ENCODE measurements at places on chromosomes 7 and 10. TPM values are rescaled to one million over a fixed set of nuclear protein-coding genes. Genes with fewer than 3 reads are reported as not detected.

GRCh38 chr7:47670729-47671128, 88.8 kb upstream of the TNS3 start:
- no peak overlapping the region for H3K4me3 ChIP-seq
- no peaks in the 10 kb centered on the region for H3K36me3 ChIP-seq
- no peaks in the 10 kb centered on the region for H3K27me3 ChIP-seq
- no peak overlapping the region for H3K27ac ChIP-seq
- no peak for DNase-seq
- peaks cover 37% of the 10 kb centered on the region for H3K4me1 ChIP-seq

- peak; percentile 85 for DNase-seq
- H3K27ac ChIP-seq, result peak overlapping the region; percentile 62
- no peaks in the 10 kb centered on the region for H3K36me3 ChIP-seq
- no peak overlapping the region for H3K4me3 ChIP-seq
- peaks cover 48% of the 10 kb centered on the region for H3K4me1 ChIP-seq
Measured at GRCh38 chr10:86648704-86649427, 5.5 kb upstream of the OPN4 start.

The PPIF gene
- total RNA-seq, result 17.0 TPM

The SMKR1 gene
- total RNA-seq, result not detected

The SORCS3 gene
- not detected for total RNA-seq
